ENCODE measurements at places on chromosomes 7 and 10.

GRCh38 chr10:97063271-97063982 lies 122.3 kb downstream of the SLIT1 start:
- DNase-seq: no peak

GRCh38 chr7:31340603-31341002 lies at the start of gene NEUROD6:
TSS of gene NEUROD6 (minus strand) at chr7:31340726. CDS start at chr7:31339268, 1,458 bp downstream.
- no peak for DNase-seq

DNA sequence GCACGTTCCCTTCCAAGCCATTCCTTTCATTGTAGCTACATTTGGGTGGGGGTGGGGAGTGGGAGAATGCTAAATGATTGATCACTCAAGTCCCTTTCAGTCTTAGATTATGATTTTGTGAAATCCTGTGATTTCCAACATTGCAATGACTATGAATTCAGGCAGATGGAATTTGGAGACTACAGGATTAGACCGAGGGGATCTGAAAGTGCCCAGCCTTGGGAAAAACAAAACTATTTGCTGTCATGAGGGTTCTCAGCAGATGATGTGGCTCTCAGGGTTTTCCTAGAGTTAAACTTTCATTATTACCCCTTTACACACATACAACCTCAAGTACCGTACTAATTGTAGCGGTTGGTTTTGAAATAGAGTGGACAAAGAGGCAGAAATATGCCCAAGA lies 4.7 kb downstream of the MACROH2A2 start:
- DNase-seq: no peak

- no peak for DNase-seq
These were observed 72.1 kb downstream of the ITGB8 start for GRCh38 chr7:20402747-20403230.
